ENCODE measurements at places on chromosomes 16 and 17.

DNA sequence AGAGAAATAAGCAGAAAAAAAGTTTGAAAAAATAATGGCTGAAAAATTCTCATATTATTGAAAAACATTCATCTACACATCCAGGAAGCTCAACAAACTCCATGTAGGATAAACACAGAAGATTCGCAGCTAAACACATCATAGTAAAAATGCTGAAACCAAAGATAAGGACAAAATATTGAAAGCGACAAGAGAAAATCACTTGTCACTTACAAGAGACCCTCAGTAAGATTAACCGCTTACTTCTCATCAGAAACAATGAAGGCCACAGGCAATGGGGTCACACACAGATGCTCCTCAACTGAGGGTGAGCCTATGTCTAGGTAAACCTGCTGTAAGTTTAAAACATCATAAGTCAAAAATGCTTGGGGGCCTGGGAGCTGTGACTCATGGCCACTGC lies 38.1 kb upstream of the METRNL start:
- no peak for DNase-seq

GRCh38 chr17:3543453-3543852 lies 14.2 kb downstream of the TRPV3 start:
- DNase-seq = no peak

- no peak for DNase-seq
Observed at GRCh38 chr16:119835-120491, 18.5 kb downstream of the NPRL3 start.

DNA sequence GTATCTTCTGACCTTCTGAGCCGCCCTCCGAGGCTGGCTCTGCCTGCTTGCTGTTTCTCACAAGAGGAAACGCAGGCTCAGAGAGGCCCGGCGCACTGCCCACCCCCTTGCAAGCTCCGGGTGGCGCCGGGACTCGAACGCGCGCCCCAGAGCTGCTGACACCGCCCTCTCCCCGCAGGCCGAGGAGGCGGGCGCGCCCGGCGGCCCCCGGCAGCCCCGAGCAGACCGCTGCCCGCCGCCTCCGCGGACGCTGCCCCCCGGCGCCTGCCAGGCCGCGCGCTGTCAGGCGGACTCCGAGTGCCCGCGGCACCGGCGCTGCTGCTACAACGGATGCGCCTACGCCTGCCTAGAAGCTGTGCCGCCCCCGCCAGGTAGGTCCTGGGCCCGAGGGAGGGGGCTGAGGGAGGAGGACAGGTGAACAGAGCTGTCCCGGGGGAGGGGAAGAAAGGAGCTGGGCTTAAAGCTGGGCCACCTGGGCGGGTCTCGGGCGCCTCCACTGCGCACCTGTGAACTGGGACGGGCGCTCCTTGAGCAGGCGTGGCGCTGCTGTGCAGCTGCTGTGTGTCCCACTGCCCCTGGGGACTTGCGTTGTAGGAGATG lies 18.2 kb downstream of the WFDC1 start:
- no peak for DNase-seq

DNA sequence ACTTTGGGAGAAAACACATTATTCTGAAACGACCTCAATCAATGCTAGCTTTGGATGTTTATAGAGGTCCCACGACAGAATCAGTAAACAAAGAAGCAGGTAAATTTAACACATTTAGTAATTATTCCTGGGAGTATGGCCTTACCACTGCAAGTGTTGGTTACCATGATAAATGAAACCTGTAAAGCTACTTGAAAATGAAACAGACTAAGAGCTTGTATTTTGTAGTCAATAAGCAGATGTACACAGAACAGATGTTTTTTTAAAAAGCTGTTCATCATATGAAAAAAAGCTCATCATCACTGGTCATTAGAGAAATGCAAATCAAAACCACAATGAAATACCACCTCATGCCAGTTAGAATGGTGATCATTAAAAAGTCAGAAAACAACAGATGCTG lies 295.3 kb upstream of the XYLT1 start:
- no peak for DNase-seq

- no peak for DNase-seq
Observed at GRCh38 chr16:66489818-66490217, 60.1 kb downstream of the TK2 start.

GRCh38 chr17:82121660-82122629 lies 23.9 kb upstream of the FASN start:
- no peak for DNase-seq

- DNase-seq = no peak
Observed at GRCh38 chr16:10511829-10512228, 68.6 kb downstream of the EMP2 start.

- DNase-seq = no peak
Observed at GRCh38 chr16:85196976-85197375, 84.7 kb upstream of the CIBAR2 start.

GRCh38 chr17:80917716-80918560 lies 73.7 kb upstream of the CHMP6 start:
- DNase-seq = no peak

- no peak for DNase-seq
Observed at GRCh38 chr16:30581457-30581856, 4.0 kb downstream of the ZNF785 start.

DNA sequence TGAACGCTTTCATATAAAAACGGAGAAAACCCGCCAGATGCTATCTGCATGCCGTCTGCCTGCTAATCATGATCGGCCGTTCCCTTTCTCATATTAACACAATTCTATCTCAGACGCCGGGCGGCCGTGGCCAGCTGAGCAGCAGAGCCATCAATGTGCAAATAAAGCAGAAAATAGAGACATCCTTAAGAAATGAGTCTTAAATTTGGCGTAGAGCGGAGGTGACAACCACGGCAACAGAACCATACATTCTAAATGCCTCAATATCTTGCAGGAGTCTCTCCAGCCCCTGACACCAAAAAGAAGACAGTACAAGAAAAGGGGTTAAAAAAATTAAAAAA lies 2.7 kb upstream of the IRX5 start:
- DNase-seq = no peak

GRCh38 chr17:27404676-27405075 lies 51.6 kb upstream of the KSR1 start:
- DNase-seq = no peak

GRCh38 chr16:47142821-47143676 lies 696 bp downstream of the NETO2 start:
- DNase-seq = peak; percentile 85

DNA sequence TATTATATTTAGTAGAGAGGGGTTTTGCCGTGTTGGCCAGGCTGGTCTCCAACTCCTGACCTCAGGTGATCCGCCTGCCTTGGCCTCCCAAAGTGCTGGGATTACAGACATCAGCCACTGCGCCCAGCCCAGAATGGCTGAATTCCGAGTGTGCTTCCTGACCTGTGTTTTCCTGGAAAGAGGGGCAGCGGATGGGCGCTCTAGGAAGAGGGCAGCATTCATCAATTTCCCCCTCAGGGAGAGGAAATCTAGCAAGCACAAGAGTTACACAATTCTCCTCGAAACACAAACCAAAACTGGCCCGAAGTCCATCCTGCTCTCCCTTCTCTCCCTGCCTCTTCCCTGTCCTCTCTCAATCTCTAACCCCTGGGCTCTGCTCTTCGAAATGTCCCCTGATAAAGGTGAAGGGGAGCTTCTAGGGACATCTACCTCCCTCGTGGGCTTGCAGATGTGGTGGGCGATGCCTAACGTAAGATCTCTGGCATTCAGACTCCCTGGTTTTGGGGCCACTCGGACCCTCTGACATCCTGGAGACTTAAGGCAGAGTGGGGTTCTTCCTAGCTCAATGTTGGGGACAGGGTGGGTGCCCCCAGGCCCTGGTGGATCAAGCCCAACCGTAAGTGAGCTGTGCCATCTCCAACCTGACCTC lies 1.0 kb downstream of the IL27 start:
- DNase-seq = no peak

GRCh38 chr16:31036691-31037090 lies 3.3 kb downstream of the STX4 start:
- no peak for DNase-seq

DNA sequence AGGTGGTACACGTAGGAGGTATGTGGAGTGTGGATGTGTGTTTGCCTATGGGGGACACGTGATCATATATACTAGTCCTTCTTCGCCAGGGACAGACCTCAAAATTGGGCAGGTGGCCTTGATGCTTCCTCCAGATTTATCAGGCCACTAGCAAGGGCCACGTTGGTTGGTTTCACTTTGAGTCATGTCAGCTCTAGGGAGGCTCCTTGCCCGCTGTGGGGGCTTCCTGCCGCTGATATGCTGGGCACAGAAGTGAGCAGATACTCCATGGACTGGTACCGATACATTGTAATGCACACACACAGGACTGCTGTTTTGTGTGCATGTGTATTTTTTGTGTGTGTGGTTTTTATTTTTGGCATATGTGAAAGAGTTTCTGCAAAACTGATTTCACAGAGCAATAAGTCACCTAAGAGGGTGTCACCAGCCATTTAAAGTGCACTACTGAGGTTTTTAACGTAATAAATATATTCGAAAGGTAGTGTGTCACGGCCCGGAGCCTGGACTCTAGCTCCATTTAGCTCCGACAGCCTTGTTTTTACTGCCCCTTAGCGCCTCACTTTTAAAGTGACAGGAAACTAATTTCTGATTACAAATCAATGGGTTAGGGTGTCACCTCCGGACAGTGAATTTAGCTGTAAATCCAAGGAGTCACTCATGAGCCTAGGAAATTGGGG lies 605.5 kb upstream of the SALL1 start:
- DNase-seq = no peak

DNA sequence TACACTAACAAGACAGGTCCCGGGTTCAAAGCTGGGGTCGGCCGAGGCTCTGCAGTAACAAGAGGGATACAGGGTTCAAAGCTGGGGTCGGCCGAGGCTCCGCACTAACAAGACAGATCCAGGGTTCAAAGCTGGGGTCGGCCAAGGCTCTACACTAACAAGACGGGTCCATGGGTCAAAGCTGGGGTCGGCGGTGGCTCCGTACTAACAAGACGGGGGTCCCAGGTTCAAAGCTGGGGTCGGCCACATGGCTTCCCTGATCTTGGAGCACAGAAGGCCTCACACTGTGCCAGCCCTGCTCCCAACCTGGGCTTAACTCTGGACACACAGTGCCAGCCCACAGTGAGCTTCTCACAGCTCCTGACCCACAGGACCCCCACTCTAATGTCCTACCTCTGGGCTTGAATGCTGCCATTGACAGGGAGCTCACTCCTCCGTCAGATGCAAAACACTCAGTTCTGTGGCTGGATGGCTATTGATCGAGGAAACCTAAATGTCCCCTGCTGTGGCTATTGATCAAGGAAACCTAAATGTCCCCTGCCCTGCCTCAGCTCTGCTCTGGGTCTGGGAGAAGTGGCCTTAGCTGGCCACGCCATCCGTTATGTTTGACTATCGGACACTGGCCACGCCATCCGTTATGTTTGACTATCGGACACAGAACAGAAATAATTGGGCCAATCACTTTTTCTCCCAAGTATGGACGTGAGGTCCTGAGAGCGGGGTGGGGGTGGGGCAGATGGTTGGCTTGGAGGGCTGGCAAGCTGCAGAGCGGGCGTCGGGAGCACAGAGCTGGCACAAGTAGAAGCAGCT lies 54.6 kb upstream of the DOC2B start:
- DNase-seq = no peak

DNA sequence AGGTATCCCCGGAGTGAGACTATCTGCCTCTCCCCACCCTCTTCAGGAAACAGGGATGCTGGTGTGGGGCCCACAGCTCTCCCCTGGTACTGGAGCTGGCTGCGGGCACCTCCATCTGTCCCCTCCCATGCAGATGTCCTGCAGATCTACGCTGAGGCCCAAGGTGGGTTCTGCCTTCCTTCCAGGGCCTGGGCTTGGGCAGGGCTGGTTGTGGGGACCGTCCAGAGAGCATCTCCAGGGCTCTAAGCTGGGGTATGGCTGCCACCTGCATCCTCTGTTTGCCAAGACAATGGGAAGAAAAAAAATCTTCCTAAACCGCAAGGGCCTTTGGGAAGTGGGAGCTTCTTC lies 12.9 kb downstream of the ZNF213 start:
- no peak for DNase-seq

GRCh38 chr16:67922740-67923139 lies 8.9 kb downstream of the CTRL start:
- peak; percentile 13 for DNase-seq

- DNase-seq = no peak
Observed at GRCh38 chr16:72367851-72368250, 195.9 kb upstream of the PMFBP1 start.

GRCh38 chr16:1850981-1851380 lies 21.0 kb downstream of the MEIOB start:
- no peak for DNase-seq

DNA sequence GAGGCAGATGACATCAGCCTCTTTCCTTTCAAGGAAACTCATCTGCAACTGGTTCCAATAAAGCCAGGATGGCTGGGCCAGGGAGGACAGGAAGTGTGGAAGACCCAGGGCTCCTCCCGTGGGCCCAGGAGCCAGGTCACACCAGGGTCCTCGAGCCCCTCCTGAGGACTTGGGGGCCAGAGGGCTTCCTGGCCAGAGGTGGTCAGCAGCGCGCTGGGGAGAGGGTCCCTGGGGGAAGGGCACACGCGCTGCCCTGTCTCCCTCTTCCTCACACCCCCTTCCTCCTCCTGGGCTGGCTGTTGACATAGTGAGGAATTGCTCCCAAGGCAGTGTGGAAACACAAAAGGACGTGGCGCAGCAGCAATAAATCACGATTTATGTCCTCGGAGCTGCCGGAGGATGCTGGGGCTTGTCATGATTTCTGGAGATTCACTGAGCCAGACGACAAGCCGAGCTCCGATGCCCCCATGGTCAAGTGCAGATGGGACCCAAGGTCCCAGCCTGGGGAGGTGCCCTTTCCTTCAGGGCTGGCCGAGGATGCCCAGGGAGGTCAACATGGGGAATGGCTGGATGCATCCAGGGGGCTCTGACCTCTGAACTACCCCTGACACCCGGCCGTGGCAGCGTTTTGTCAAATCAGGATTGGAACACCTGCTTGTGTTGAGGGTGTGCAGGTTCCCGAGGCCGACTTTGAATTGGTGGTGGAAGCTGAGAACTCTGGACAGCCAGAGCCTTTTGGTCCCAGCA lies 152.6 kb downstream of the IRF8 start:
- DNase-seq = no peak

- DNase-seq = no peak
Observed at GRCh38 chr17:70190959-70191805, 21.9 kb downstream of the KCNJ2 start.

DNA sequence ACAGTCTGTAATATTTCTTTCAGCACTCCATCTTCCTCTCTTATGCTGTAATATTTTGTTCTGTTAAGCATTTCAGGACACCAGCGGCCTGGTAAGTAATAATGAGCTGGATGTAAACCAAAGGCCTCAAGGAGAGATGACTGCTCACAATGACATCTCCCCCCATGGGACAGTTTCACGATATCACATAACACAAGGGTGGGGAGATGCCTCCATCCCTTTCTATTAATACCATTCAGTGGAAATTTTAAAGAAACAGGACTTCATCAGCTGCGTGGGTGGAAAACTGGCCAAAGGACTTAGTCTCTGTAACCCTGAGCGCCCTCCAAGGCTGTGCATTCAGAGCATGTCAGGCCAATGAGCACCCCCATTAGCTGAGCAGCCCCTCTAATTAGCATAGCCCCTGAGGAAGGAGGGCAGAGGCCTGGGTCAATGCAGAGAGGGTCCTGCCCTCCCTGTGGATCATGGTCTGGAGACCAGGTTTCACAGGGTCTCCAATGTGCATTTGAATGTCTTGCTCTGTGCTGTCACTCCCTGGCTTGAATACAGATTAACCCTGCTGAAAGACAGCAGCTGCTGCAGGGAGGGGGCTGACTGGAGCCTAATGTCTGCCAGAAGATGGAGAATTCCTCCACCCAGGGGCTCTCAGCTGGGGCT lies 156.4 kb downstream of the HS3ST2 start:
- peak; percentile 34 for DNase-seq

- peak; percentile 10 for DNase-seq
Observed at GRCh38 chr16:24309258-24310142, 53.4 kb downstream of the CACNG3 start.

GRCh38 chr16:77868478-77868877 lies 80.1 kb downstream of the VAT1L start:
- no peak for DNase-seq

GRCh38 chr16:10981697-10982216 lies 37.4 kb downstream of the CLEC16A start:
- peak; percentile 77 for DNase-seq
